ENCODE measurements at places on chromosomes 3 and 15.

DNA sequence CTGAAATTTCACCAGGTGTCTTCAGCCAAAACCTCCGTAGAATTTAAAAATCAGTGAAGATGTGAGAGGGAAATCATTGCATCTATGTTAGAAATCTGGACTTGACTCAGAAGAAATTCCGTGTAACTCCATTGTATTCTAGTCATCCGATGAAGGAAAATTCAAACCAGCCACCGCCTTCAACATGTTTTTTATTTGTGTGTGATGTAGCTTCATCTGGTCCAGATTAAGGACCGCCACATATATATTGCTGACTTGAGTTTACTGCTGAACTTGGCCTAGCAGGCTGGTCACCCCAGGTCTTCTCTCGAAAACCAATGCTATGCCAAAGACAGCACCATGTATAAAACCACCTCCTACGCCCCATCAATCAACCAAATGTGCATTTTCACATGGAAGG lies 120.9 kb downstream of the FOXP1 start:
- no peak for DNase-seq

- no peak for DNase-seq
These were observed 73.1 kb upstream of the SLCO3A1 start for GRCh38 chr15:91780387-91780786.

DNA sequence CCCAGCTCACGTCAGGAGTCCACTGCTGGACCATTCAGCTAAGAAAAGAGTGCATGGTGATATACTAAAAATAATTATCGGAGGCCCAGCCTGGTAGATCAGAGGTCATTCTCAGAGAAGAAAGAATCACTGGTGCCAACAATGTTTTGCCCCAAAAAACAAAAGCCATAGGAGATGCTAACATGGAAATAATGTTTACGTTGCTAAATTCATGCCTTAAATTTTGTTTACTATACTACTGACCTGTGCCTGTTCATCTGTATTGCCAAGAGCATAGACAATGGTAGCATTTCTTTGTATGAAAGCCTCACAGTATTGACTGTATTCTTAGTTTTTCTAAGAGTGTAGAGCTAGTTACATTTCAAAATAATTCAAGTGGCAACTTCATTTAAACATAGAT lies 138.1 kb upstream of the GPR149 start:
- no peak for DNase-seq

DNA sequence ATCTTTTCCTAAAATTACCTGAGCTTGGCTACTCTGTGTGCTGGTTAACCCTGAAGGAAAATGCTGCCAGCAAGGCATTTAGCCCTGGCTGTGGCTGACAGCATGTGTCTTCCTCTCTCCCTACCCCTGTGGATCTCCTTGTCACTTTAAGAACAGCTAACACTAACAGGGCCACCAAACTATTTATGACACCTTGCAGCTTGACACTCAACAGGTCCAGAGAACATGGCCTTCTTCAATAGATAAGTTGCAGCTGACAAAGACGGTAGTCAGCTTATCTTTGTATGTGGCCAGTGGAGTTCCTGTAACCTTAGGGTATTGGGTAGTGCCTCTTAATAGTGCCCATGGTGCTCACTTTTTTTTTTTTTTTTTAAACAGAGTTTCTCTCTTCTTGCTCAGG lies 32.0 kb upstream of the COPB2 start:
- no peak for DNase-seq

- DNase-seq: no peak
These were observed 100.8 kb upstream of the TPM1 start for GRCh38 chr15:62941699-62942098.

GRCh38 chr3:34053626-34054025 lies 255.2 kb downstream of the PDCD6IP start:
- no peak for DNase-seq

DNA sequence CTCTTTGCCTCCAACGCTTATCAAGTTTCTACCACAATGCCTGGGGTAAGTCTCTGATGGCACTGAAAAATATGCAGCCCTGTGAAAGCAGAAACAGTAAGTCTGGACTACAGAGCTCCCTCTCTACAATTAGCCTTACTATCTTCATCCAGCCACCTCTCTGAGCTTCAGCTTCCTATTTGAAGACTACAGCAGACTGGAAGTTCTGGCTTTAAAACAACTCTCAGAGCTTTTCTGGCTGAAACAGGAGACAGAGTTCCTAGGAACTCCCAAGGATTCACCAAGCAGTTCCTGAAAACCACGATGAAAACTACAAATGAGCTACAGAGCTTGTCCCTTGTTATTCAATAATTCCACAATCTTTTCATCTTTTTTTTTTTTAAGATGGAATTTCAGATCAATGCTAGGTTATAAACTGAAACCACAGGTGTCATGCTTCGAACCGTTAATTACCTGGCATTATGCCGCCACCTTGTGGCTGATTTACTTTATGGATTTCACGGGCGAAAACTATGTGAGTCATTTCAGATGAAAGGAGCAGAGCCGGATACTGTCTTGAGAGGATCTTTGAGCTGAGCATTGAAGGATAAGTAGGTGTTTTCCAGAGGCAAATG lies 3.9 kb downstream of the CRYGS start:
- DNase-seq: no peak

- no peak for DNase-seq
These were observed 84.3 kb upstream of the THRB start for GRCh38 chr3:24578951-24579421.

DNA sequence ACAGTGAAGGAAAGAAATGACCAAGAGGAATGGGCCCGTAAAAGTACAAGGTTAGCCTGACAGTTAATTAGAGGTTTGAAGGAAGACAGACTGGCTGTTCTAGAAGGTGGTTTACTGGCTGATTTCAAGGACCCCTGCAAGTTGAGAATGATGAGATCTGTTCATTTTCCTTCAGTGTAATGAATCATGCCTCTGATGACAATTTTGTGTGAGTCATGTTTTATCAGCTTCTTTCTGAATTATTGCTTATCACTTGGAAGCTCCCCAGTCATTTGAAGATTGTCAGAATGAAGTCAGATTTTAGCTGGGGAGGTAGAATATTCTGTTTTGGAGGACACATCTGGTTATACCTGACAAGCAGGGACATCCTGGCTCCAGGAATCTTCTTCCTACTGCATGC lies 50.6 kb downstream of the DRD3 start:
- no peak for DNase-seq

- DNase-seq: no peak
These were observed 185.9 kb downstream of the PDE8A start for GRCh38 chr15:85167568-85167967.

DNA sequence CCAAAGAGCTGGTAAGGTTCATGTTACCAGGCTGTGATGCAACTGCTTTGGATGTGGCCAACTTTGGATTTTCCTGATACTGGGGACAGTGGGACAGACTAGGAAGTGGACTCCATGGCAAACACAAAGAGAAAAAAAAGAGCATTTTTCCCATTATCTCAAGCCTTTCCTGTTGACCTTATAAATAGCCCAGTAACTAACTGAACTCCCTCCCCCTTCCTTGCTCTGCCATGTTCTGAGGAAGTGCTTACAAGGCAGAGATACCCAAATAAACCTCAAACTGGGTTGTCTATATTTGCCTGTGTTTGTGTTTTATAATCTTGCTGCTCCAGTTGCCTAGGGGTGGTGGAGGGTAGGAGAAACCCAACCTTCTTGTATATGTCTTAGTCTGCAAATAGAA lies 27.3 kb upstream of the SLC9A9 start:
- no peak for DNase-seq
